ENCODE measurements at places on chromosomes 1 and 21.
A peak's percentile ranks its signal among the peaks of the same experiment; 100 is the strongest.

DNA sequence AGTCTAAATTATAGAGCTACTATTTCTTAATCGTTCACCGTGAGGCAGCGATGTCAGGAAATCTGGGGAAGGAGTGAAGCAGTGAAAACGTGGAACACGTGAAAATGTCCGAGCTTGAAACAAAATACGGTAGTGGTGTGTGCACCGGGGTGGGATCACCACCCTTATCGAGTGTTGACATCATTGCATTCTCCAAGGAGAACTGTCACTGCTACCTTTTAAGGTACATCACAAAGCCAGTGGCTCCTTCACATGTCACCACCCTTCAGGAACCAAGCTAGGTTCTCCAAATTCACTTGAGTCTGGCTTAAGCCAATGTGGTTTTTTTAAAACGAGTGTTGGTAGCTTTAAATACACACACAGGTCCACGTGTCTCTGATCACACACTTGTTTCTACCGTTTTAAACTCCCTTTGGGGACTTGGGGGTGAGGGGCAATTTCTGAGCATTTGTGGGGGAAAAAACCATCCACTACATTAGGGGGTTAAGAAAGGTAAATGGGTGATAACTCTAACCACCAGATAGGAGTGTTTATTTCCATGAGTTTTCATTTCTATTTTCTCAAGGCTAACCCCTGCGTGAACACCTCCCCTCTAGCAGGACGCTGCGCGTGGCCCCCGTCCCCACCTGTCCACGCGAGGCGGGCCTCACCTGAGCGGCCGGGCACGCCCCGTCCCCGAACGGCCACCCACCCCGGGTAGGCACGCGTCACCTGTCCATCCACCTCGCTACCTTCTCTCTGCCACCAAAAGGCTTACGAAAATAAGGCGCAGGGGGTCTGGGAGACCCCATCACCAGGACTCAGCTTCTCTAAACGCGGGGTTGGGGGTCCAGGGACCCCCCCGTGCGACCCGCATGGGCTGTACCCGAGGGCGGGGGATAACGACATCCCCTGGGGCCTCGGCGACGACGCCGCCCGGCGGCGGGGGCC is 978 bp downstream of the PRDM15 start:
- peak; percentile 24 for DNase-seq

DNA sequence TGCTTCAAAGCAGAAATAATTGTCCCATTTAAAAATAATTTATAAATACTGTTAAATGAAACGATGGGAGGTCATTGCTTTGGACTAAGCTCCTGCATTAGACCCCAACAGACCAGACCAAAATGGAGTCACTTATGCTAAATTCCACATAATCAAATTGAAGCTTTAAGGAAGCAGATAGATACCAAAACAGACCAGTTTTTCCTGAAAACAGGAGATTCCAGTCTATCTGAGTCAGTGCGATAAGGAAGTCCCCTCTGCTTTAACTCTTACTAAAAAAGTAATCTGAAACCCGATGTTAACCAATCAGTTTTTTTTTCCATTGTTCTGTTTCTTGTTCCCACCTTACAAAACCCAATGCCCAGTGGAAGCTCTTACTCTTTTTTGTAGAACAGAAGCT is 16.2 kb upstream of the DNASE2B start:
- no peak for DNase-seq

GRCh38 chr1:24186993-24187790 is at the start of gene IFNLR1:
Gene IFNLR1 (minus strand): TSS chr1:24187289. CDS start chr1:24187248, 41 bp downstream.
- no peak for DNase-seq

DNA sequence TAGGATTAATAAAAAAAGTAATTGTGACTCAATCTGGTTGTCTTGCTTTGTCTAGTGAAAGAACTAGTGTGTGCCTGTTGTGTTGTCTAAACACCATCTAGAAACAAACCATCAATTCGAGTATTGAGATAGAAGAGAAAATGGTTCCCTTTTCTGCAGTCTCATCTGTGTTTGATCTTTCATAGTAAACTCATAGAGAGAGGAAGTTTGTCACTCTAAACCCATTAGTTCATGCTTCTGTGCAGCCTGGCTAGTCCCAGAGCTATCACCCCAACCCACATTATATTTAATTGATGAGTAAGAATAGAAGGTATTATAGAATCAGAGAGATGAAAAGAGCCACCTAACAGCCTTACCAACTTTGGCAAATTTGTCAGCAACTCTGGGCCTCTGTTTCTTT is 99.5 kb downstream of the TGFB2 start:
- no peak for DNase-seq

DNA sequence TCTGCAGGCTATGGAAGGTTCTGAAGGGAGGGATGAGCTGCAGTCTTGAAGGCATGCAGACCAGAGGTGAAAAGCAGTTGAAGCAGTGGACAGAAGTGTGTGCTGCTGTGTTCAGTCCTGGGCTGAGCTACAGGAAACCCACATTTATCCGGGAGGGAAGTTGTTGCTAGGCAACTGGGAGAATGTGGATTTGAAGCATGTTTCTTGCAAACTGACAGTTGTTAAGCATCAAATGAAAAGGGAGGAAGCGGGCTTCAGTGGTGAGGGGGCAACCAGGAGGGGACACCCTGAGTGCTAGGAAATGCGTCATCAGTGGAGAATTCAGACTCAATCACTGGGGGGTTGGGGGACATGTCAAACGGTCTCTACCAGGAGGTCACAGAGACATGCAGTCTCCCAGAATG is 28.7 kb downstream of the ABCA4 start:
- DNase-seq, result no peak

GRCh38 chr1:114384922-114385321 is 126.1 kb downstream of the TRIM33 start:
- DNase-seq, result no peak

GRCh38 chr1:160328184-160328583 is 14.9 kb downstream of the COPA start:
- no peak for DNase-seq

DNA sequence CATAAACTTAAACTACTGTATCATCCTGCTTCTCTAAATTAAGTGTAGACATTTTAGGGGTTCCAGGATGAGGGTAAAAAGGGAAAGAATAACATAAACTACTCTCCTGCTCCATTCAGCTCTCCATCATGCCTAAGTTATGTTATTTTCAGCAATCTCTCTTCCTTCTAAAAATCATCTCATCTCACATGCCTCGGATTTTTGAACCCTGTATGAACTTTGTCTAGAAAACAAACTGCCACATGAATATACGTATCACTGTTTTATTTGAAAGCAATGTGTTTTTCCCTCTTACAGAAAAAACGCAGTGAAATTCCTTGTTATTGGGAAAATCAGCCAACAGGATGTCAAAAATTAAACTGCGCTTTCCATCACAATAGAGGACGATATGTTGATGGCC is 32.6 kb downstream of the ZBED6 start:
- DNase-seq, result no peak

- no peak for DNase-seq
Measured at GRCh38 chr1:145863282-145864018, 4.6 kb upstream of the PIAS3 start.

DNA sequence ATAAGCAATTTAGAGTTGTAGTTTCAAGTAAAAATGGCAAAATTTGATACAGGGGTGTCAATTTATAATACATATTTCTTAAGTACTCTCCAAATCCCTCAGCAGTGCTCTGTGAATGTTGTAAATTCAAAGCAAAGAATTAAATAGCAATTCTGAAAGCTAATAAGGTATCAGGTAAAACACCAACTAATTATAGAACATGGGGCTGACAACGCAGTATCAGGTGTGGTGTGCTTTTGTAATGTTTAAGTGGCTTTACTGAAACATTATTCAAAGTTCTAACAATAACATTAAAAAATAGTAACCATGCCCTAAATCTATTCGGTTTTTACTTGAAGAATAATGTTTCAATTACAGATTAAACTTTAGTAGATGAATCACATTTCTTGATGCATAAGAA is 1271.2 kb upstream of the ADGRL2 start:
- no peak for DNase-seq

DNA sequence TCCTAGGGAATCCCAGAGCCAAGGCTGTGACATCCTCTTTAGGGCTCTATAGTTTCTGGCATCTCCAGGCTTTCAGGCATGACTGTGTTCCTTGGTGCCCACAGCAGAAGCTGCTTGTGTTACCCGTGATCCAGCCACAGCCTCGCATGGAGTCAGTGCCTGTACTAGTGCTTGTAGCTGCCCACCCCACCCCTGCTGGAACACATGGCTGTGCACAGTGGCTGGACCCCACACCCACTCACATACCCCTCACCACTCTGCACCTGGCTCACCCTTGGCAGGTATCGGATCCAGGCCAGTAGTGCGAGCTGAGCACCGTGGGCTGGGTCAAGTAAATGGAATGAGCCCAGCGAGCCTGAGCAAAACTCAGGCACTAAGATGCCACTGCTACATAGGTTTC is 934.7 kb upstream of the PRMT6 start:
- DNase-seq, result no peak

- DNase-seq, result peak; percentile 31
Measured at GRCh38 chr1:94953107-94953506, 26.2 kb upstream of the CNN3 start.

GRCh38 chr1:173714759-173715537 is at the start of gene KLHL20:
Gene KLHL20 (plus strand): TSS chr1:173714981. CDS start chr1:173716044, 1,063 bp downstream.
- DNase-seq, result peak; percentile 87

GRCh38 chr1:27001570-27002360 is 8.3 kb downstream of the TRNP1 start:
- no peak for DNase-seq

GRCh38 chr1:152188673-152189591 is 29.9 kb upstream of the RPTN start:
- DNase-seq, result peak; percentile 38

GRCh38 chr1:245177071-245177900 is 22.5 kb downstream of the KIF26B start:
- no peak for DNase-seq

DNA sequence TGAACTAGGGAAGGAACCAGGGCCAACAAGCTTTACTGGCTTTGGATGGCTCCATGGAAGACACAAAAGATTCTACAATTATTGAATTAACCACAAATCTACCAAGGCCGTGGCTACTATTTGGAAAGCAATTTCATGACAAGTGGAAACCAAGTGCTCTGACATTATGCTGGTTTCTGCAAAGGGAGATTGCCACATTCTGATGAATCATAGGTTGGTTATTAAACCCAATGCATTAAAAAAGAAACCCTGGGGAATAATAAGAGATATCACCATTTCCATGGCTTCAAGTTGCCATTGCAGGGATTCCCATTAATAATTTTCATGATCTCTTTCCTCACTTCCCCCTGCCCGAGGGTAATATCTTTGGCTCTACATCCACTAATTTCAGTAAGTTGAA is 359.2 kb upstream of the NCAM2 start:
- DNase-seq, result no peak

DNA sequence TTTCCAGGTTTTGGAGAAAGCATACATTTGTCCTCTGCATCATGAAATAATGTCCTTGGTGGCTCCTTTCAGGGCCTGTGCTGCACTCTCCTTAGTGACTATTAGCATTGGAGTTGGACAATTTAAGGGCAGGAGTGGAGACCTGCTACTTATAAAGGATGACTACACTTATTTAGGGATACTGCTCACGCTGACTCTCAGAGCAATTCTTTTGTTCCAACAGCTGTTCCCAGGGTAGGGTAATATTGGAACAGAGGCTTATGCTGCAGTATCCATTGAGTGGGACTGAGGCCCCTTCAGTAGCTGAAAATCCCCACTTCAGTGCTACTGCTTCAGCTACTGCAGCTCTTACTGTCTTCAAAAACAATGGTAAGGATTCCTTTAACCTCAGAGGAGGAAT is 84.6 kb downstream of the GPR88 start:
- no peak for DNase-seq

GRCh38 chr1:244361764-244362473 is 89.8 kb downstream of the ADSS2 start:
- no peak for DNase-seq

GRCh38 chr21:24895885-24896734 is 711.2 kb downstream of the MRPL39 start:
- DNase-seq, result peak; percentile 51

DNA sequence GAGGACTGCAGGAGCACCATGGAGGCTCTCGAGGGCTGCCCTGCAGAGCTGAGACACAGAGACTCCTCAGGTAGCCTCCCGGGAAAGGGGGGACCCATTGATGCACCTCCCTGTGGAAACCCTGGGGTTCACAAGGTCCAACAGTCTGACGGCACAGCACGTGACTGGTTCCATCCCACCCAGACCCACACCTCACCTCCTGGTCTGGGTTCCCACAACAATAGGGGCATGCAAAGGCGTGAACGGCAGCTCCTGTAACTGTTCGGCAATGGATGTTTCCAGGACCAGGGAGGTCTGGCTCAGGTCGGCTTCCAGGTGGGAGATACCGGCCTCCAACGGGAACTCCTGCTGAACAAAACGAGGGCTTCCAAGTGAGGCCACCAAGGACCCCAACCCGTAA is 86.8 kb downstream of the NPHP4 start:
- no peak for DNase-seq

DNA sequence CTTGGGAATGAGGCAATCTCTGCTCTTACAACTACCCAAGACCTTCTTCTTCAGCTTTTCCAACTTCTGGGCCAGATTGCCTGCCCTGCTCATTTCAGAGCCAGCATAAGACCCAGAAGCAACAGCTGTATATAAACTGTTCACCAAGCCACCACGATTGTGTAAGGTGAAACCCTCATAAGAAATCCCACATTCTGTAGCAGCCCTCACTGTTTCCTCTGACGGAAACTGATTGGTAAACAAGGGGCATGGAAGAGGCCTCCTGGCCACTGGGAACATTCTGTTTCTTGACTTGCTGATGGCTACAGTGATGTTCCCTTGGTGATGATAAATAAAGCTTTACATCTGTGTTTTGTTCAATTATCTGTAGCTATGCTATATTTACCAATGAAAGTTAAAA is 39.7 kb upstream of the EXO1 start:
- no peak for DNase-seq

DNA sequence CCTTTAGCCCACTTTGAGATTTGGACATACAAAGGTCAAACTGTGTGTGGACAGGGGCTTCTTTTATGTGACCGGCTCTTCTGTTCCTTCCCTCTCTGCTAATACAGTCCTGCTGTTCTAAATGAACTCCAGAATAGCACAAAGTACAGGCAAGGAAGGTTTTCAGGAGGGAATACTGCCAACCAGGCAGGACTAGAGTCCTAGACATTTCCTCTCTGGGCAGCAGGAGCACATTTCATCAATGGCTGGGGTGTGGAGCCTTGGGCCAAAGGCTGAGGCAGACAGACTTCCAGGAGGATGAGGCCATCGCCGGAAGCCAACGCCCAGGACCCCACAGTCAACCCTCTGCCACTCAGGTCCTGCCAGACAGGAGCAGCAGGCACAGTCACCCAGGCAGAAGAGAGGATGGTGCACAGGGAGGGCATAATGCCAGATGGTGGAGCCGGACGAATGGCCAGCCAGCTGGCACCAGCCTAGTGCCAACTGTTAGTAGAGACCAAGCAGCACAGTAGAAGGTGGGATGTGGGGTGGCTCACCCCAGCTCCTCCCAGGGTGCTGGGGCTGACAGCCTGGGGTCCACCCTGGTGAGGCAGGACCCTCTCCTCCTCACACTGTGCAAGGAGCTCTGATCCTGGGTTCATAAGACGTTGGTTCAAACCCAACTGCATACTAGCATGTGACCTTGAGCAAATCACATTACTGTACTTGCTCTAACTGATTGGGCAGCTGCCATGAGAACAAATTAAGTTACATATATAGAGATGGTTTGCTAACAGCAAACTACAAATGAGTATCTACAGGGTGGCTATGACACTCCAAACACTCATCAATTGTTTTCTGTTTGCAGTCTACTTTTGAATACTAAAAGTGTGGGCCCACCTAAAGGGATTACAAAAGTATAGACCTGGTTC is 410.7 kb downstream of the SIPA1L2 start:
- DNase-seq, result peak; percentile 99
